Activated naive CD4-positive, alpha-beta T cell treated with anti-CD3 and anti-CD28 coated beads, Interleukin-2, amount 50 U/mL, for 72 hours (primary cell): ENCODE measurements at places on chromosomes 3 and 15.

DNA sequence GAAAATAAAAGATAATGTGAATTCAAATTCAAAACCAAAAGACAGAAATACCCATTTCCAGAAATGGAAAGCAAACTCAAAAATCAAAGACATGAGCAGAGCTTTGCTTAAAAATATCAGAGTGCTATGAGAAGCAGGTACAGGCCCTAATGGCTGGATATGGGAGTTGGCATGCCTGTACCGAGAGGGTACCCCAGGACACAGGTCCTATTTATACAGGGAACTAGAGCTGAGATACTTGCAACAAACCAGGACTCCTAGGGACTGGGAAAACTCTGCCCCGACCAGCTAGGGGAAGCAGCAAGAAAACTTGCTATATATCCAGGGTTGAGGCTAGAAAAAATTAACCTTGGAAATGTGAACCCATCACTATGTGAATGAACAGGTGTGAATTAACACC, 36.0 kb upstream of the SYNPR start:
- DNase-seq = no peak

- DNase-seq = no peak
Observed at GRCh38 chr3:167854063-167854462, 118.5 kb downstream of the SERPINI1 start.

DNA sequence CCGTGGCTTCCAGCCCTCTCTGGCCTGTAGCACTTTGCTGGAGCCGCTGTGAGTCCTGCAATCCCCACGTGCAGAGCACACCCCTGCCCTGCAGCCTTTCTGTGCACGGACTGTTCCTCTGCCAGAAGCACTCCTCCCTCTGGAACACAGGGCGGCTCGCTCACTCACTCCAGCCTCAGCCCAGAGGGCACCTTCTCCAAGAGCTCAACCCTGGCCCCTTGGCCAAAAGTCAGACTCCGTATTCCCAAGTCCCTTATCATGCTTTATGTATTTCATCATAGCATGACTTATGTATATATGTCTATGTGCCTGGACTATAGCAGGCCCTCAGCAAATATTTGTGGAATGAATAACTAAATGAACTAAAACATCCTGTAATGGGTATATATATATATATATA, 63.2 kb downstream of the ASB7 start:
- no peak for DNase-seq

DNA sequence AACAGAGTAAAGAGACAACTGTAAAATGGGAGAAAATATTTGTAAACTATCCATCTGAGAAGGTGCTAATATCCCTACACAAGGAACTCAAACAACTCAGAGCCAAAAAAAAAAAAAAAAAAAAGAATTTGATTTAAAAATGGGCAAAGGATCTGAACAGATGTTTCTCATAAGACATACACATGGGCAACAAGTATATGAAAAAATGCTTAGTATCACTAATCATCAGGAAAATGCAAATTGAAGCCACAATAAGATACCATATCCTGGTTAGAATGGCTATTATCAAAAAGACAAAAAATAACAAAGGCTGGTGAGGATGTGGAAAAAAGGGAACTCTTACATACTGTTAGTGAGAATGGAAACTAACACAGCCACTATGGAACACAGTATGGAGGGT, 36.2 kb downstream of the TXNRD3 start:
- no peak for DNase-seq

GRCh38 chr3:156511987-156512677, 42.8 kb downstream of the SSR3 start:
- DNase-seq = no peak

- no peak for DNase-seq
Observed at GRCh38 chr3:162034368-162034767, 537.8 kb downstream of the OTOL1 start.

DNA sequence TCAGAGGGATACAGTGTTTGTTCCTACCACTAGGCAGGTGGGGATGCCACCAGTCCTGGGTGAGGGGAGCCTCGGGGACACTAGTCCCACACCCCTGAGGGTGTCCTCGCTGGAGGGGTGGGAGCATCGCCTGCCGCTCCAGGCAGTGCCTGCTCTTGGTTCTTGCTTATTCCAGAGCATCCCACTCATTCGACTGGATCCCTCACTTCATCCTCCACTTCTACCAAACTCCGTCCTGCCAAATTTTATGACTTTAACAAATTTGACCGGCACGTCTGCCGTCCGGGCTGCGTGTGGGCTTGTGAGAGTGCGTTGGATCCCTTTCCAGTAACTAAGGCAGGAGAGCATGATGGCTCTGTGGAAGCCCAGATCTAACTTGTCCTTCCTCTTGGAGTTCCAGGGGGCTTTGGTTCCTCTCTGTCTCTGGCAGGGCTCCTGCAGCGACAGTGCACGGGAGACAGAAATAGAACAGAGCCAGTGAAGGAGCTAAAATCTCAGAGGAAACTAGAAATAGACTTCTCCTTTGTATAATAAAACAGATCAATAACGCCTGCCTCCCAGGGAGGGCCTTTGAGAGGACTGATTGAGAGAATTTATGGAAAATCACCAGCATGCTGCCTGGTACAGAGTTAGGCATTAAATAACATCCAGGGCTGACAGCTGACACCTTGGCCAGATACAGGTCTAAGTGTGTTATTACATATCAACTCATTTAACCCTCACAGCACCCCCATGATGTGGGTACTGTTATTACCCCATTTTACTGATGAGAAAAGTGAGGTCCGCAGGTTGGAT, 34.5 kb downstream of the MGLL start:
- no peak for DNase-seq

GRCh38 chr3:158743664-158744566, 11.7 kb upstream of the RARRES1 start:
- DNase-seq = no peak

DNA sequence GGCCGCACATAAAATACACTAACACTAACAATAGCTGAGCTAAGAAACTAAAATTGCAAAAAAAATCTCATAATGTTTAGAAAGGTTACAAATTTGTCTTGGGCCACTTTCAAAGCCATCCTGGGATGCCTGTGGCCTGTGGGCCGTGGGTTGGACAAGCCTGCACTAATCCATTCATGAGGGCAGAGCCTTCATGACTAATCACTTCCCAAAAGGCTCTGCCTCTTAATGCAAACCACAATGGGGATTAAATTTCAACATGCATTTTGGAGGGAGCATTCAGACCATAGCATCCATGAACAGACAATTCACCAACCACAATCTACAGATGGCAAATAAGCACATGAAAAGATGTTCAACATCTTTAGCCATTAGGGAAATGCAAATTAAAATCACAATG, 128.2 kb downstream of the SUCLG2 start:
- DNase-seq = no peak

DNA sequence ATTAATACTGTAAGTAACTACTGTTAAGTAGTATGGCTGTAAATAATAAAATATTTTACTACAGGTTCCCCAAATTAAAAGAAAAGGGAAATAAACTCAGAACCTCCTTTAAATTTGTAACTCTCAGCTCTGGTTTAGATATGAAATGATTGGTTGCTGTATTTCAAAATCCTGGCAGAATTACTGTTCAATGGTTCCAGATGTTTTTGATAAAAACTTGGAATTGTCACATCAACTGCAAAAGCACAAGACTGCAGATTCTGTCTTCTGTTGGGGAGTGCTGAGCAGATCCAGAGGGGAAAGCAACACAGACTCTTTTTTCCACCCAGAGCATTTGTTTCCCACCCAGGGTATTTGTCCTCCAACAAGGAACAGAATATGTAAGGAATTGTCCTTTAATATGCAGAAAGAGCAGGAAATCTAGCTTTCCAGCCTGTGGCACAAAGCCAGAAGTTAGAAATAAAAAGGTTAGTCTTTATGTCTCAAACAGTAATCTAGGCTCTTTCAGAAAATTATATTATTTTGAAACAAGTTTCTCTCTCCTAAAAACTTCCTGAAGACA, 178.1 kb downstream of the KLHL25 start:
- DNase-seq = no peak

DNA sequence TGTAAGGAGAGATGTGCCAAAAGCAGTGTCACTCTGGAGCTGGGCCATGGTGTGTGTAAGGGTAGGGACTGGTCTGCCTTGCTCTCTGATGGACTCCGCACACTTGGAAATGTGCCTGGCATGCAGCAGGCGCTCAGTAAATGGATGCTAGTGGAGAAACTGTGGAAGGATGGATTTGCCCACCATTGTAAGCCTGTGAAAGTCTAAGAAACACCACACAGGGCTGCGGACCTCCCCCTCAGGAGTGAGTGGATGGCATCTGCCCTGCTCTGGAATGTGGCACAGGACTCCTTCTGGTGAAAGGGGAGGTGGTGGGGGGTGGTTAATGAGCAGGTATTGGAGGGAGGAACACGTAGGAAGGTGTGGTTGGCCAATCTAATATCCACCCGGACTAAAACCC, 62.2 kb upstream of the ACAN start:
- DNase-seq = no peak

DNA sequence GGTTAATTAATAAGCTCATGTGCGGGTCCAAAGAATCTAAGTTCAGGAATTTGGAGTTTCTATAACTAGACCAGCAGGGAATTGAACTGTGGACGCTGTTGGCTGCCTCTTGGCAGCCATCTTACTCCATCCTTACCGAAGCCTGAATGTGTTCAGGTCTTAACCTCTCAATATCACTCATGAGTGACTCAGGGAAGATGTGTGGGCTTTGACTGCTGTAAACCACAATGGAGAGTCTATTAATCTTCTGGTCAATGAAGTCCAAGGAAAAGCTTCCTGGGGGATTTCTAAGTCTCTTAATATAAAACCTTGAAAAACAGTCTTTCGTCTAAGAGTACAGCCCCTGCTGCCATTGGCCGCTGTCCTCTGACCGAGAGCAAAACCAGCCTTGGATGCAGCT, 46.7 kb upstream of the OXTR start:
- DNase-seq = no peak

DNA sequence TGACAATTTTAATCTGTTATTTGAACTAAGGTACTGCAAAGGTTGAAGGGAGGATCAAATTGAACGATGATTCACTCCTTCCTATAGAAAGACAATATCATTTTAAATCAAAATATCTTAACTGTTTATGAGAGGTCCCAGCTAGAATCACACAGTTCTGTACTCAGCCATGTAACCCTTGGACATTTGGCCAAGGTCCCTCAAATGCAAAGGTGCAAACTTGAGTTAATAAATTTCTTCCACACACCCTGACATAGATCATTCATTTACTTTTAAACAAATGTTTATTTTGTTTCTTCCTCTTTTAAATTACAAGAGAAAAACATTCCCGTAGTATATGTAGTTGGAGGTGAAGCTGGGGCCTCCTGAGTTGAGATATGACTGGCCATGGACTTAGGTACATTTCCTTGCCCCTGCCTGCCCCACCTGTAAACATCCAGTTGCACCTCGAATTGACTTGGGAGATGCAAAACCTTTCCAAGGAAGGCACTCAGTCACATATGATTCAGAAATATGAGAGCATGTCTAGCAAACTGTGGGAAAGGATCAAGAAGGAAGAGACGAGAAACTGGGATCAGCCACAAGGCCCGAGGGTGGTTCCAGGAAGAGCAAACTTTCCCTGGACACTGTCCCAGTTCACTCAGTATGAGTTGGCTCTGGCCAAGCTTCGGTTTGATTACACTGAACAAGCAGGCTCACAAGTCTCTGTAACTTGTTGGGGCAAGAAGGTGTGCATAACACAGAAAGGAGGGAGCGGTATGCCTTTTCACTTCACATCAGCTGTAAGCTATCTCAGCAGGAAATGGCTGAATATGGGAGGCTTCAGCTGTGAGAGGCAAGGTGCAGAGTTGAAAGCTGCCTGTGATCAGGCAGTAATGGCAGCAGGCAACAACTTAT, 6.7 kb downstream of the TNFSF10 start:
- peak; percentile 38 for DNase-seq

DNA sequence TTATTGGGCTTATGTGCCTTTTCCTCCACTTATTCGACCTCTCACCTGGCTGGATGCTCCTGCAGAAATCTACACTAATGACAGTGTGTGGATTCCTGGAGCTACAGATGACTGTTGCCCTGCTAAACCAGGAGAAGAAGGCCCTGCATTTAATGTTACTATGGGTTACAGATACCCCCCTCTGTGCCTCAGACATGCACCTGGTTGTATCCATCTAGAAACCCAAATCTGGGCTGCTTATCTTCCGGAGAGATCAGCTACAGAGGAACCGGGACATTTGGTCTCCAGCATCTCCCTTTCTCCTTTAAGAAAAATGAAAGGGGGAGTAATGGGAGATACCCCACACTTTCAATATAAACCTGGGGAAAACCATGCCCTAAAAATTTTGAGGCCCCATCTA, 710.0 kb downstream of the ROBO1 start:
- DNase-seq = no peak

- no peak for DNase-seq
Observed at GRCh38 chr3:179852142-179852905, 184.4 kb downstream of the PEX5L start.

DNA sequence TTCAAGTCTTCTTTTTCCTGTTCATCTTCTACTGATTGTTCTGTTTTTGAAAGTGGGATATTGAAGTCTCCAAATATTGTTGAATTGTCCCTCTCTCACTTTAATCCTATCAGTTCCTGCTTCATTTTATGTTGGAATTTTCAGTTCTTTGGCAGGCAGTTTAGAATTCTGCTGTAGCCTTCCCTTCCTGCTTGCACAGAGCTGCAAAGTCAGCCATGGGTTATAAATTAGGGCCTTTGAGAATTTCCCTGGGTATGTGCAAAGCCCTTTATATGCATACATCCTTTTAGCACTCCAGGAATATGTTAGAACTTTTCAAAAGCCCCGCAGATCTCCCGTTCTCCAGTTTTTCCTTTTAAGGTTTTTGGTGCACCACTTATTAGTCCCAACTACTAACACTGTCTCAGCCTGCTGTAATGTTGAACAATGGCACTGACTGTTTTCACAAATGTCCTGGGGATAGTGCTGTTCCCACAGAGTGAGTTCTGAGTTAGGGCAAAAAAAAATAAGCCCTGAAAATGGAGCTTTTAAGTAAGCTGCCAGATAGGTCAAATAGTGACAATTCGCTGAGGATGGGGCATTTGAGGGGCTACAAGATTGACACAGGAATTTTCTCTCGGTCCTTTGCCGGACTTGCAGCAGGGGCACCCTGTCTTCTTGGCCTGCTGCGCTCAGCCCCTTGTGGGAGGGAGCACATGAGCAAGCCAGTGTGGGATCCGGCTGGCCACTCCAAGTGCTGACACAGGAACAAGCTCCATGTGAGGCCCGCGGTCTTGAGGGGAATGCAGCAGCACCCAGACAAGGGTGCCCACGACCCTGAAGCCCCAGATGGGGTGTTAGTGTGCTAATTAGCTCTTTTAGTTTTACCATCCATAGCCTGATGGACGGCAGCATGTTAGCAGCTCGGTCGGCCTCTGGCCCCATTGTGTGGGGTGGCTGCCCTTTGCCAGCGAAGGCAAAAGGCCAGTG, 96.0 kb downstream of the VPS8 start:
- DNase-seq = no peak

DNA sequence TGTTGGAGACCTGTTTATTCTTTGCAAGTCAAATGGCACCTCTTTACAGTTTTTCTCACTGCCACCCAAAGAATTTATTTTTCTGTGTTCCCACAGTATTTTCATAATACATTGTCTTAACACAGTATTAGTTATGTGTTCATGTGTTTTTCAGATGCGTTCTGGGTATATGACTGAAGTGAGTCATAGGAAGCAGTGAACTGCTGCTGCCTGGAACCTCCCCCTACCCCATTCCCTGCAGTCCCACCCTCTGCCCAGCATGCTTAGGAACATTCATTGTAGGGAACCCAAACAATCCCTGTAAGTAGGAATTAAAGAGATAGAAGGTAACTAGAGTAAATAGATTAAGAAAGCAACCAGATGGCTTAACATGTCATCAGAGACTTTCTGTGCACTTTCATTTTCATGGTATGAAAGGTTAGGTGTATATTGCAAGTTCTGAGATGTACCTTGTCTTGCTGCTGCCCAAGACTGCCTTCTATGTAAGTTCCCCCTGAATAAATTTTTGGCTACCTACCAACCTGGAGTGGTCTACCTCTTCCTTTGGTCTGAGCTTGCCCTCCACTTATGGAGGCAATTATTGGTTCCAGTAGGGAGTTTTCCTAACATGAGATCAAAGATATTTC, 21.9 kb upstream of the SQOR start:
- no peak for DNase-seq
